Epithelial cell of umbilical artery (primary cell): ENCODE measurements at places on chromosomes 3 and 15. TPM values are rescaled to one million over a fixed set of nuclear protein-coding genes. Genes with fewer than 3 reads are reported as not detected.

ZBBX gene
- total RNA-seq = under 0.01 TPM in 1 of 2 replicates, not detected in the other

UNC45A gene
- total RNA-seq = 119 and 151 TPM in 2 replicates

CCDC54 gene
- not detected in 2 replicates for total RNA-seq

EHD4 gene
- total RNA-seq = 127 and 135 TPM in 2 replicates

CYP1A1 gene
- total RNA-seq = 1.6 and 3.0 TPM in 2 replicates

FGF7 gene
- 0.32 and 0.61 TPM in 2 replicates for total RNA-seq

KBTBD13 gene
- not detected in 2 replicates for total RNA-seq
